ENCODE measurements at places on chromosomes 7 and 10.

DNA sequence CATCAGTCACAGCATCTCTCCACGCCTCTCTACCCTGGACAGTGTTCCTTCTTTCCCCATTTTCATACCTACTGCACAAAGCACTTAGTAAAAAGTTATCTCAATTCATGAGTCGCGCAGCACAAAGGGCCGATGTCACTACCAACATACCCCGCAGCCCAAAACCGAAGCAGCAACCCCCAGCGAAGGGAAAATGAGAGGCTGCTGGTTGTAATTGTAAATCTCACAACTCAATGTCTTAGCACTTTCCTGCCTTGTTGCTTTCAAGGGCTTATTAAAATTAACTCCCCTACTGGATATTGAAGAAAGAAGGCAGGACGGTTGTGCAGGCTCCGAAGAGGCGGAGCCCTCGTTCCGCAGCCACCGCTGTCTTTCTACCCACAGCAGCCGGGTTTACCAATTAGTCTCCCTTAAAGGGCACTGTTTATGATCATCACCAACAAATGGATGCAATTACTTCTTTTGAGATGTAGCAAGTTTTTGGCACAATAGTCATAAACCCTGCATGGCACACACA, 6.5 kb downstream of the DIP2C start:
- DNase-seq: no peak

DNA sequence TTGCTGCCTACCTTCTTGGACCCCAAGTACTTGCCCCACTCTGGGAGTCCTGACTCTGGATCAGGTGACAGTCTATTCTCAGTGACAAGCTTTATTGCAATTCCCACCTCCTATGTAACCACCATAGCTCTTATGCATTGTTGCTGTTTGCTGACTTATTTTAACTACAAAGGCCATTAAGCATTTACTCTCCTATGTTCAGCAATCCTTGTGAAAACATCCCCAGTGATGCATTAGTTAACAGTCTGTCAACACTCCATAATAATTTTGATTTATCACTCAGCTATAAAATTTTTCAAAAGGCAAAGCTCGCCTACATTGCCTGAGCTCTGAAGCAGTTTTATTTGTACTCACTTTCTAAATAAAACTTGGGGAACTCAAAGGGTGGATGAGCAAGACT, 871.8 kb upstream of the SORCS1 start:
- DNase-seq: no peak

DNA sequence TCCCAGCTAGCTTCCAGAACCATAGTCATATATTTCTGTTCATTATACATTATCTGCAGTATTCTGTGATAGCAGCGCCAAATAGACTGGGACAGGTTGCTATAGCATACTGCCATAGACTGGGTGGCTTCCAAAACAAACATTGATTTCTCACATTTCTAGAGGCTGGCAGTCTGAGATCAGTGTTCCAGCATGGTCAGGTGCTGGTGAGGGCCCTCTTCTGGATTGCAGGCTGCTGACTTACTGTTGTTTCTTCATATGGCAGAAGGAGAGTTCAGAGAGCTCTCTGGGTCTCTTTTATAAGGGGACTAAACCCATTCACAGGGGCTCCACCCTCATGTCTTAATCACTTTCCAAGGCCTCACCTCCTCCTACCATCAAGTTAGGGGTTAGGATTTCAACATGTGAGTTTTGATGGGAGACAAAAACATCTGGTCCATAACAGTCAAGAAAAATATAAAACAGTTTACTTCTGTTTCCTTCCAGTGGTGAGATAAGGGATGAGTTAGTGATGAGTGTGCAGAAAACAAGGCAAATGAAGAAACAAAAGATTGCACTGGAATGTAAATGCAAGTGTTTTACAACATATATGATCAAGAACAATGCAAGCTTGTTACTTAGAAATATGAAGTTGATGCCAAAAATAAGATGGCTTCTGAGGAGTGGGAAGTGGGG, 399.0 kb upstream of the C7orf33 start:
- no peak for DNase-seq

DNA sequence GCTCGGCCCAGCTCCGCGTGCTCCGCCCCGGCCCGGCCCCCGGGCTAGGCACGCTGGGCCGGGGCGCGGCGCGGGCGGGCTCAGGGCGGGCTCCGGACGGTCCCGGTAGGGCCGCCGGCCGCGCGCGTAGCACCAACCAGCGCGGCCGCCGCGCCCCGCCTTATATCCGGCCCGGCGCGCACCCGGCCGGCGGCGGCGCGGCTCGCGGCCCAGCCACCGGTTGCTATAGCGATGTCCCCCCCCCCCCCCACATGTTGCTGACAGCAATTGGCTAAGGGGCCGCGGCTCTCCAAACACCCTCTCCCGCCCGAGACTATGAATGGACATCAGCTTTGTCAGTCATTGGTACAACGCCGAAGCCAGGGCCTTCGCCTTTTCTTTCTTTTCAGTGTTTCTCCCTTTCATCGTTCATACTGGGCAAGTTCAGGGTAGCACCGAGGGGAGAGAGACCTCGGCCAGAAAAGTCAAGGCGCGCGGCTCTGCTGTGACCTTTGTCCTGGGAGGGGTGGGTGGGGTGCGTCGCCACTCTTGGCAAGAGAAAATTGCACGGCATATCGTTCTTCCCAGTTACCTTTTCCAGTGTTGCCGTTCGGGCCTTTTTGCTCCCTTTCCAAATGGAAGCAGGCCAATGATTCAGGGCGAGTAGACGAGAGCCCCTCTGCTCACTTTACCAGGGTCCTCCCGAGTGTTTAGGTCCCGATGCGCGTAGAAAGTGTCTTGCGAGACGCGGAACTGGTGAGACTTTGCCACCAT, 354.2 kb downstream of the DNAJB6 start:
- no peak for DNase-seq

- DNase-seq: no peak
Observed at GRCh38 chr10:34906067-34906965, 91.2 kb upstream of the PARD3 start.

- DNase-seq: no peak
Observed at GRCh38 chr10:600234-600633, 89.2 kb downstream of the DIP2C start.

Data from stimulated activated CD8-positive, alpha-beta memory T cell treated with anti-CD3 and anti-CD28 coated beads, Interleukin-15, amount 100 ng/mL, for 24 hours (primary cell).